ENCODE measurements at places on chromosomes 7 and 10. TPM values are rescaled to one million over a fixed set of nuclear protein-coding genes. Genes with fewer than 3 reads are reported as not detected.

DNA sequence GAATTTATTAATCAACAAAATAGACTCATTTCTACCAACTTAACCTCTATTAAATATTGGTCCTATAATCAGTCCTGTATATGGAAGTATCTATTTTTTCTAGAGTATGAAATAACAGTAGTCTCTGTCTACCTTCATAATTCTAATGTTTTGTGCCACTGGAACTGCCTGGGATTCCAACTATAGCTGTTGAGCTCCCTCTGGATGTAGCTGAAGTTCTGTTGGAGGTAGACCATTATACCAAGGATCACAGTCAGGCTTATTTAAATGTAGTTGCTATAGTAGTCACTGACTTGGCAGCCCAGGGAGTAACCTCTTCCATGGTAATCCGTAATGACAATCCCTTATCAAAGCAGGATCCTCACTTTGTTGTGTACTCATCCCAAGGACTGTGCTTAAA, 48.5 kb upstream of the PHYHIPL start:
- H3K27me3 ChIP-seq, result no peaks in the 10 kb centered on the region
- no peak overlapping the region for H3K4me3 ChIP-seq
- H3K4me1 ChIP-seq, result no peaks in the 10 kb centered on the region
- no peak for DNase-seq
- H3K36me3 ChIP-seq, result no peaks in the 10 kb centered on the region

DNA sequence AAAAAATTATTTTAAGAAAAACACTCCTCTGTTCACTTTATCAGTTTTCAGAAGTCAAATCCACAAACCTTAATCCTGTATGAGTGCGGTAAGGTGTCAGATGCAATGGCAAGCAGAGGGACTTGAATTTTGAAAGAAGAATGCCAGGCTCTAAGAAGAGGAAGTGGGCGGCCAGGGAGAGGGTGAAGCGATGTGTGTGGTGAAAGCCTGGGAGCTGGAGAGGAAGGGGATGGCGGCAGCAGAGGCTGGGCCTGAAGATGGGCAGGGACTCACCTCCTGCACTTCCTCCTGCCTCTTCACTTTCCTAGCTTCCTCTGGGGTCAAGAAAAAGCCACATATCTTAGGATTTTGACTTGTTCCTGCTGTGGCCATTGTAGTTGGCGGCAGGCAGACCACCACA, 609.6 kb downstream of the PARD3 start:
- no peak overlapping the region for H3K4me3 ChIP-seq
- H3K4me1 ChIP-seq, result peaks cover 14% of the 10 kb centered on the region
- no peak for DNase-seq
- H3K36me3 ChIP-seq, result no peaks in the 10 kb centered on the region

DNA sequence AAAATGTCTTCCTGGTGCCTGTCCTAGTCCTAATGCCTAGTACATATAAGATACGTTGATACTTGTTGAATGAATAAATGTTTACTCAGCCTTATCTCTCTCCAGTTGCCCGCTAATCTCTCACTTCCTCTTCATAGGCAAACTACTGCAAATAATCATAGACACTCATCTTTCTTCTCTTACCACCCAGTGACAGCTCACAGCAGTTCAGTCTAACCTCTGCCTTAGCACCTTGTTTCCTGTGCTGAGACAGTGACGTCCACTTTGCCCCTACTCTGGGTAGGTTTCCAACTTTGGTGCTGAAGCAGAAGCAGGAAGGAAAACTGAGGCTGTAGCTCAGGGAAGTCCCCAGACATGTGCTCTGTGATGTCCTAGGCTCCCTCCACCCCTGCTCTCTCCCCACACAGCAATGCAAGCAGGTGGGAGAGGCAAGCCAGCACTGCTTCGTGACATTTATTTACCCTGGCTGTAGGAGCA, 45.5 kb upstream of the RHOBTB1 start:
- no peaks in the 10 kb centered on the region for H3K36me3 ChIP-seq
- no peak for DNase-seq

RARRES2 gene
- total RNA-seq, result 42.6 TPM

DNA sequence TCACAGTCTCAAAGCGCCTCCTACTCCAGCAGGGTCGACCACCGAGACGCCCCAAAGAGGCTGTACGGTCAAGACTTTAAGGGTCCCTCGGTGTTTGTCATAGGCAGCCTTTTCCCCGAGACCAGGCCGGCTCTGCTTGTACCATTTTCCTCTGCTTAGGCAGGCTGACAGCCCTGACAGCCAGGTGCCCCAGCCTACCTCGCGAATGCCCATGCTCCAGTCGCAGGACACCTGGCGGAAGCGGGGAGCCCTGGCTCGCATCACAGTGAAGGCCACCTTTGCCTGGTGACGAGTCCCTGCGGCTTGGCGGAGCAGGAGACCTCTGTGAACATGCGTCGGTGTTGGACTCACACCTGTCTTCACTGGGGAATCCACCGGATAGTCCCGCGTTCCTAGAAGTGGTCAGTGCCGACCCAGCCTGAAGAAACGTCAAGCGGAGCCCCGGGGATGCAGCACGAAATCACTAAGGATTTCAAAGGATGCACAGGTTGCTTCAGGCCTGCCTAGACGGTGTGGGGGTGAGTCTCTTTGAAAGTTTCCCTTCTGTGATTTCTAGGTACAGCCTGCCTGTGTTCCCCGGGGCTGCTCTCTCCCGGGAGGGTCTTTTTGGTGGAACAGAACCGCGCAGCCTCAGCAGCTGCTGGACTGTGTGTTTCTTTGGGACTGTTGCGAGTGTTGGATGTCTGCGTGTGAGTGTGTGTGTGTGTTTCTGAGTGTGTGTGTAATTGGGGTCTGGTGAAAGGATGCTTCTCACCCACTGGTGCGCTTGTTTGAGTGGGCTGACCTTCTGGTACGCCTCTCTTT, 30.5 kb upstream of the ZNF273 start:
- no peaks in the 10 kb centered on the region for H3K27me3 ChIP-seq
- DNase-seq, result no peak
- no peaks in the 10 kb centered on the region for H3K4me1 ChIP-seq
- H3K4me3 ChIP-seq, result no peak overlapping the region
- H3K27ac ChIP-seq, result no peak overlapping the region
- H3K36me3 ChIP-seq, result no peaks in the 10 kb centered on the region

DNA sequence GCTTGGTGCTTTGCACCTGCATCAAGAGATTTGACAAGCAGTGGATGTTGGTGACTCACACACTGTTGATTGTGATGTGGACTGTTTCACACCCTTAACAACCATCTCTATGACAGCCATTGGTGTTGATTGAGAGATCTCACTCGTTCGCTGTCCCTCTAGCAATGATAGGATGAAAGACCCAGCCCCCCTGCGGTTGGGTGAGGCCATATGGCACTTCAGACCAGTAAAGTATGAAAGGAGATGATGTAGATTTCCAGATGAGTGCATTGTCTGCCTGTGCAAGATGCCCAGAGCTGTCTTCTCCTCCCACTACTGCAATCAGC, 138.7 kb upstream of the PRR15 start:
- no peak overlapping the region for H3K4me3 ChIP-seq
- H3K27me3 ChIP-seq, result no peaks in the 10 kb centered on the region
- H3K4me1 ChIP-seq, result no peaks in the 10 kb centered on the region
- H3K27ac ChIP-seq, result no peak overlapping the region
- no peak for DNase-seq
- no peaks in the 10 kb centered on the region for H3K36me3 ChIP-seq

GRCh38 chr10:5418584-5418983, 6.2 kb downstream of the NET1 start:
- peaks cover 8% of the 10 kb centered on the region for H3K4me1 ChIP-seq
- no peak overlapping the region for H3K4me3 ChIP-seq
- H3K27me3 ChIP-seq, result no peaks in the 10 kb centered on the region
- no peak for DNase-seq
